MM.1S (cell line): ENCODE measurements at places on chromosomes 5 and 9.

DNA sequence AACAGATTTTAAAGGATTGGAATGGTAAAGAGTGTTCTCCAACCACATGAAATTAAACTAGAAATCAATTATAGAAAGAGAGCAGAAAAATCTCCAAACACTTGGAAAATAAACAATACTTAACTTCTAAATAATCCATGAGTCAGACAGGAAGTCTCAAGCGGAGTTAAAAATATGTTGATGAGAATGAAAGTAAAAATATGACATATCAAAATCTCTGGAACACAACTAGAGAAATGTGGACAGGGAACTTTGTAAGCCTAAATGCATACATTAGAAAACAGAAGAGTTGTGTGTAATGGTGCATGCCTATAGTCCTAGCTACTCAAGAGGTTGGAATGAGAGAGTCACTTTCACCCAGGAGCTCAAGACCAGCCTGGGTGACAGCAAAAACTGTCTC lies 47.9 kb upstream of the ZNF618 start:
- no peak overlapping the region for H3K27ac ChIP-seq
- no peaks in the 10 kb centered on the region for H3K4me1 ChIP-seq
- no peaks in the 10 kb centered on the region for H3K36me3 ChIP-seq
- no peak overlapping the region for H3K4me3 ChIP-seq
- DNase-seq: no peak

DNA sequence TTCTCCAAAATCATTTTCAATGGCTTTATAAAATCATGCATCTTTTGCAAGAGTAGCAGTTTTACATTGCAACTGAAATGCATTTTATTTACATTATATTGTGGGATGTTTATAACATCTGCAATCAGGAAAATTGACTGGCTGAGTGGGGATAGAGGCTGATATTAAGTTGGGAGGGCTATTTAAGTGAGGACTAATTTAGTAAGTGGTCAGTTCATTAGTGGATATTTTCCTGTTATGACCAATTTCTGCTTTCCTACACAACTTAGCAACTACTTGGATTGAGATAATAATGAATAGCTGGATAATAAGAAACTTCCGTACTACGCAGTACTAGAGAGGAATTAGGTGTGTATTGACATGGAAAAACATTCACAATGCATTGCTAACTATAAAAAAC lies 92.9 kb upstream of the SSBP2 start:
- no peaks in the 10 kb centered on the region for H3K4me1 ChIP-seq
- no peak for DNase-seq
- no peaks in the 10 kb centered on the region for H3K36me3 ChIP-seq
- H3K27me3 ChIP-seq: no peaks in the 10 kb centered on the region
- H3K27ac ChIP-seq: no peak overlapping the region

DNA sequence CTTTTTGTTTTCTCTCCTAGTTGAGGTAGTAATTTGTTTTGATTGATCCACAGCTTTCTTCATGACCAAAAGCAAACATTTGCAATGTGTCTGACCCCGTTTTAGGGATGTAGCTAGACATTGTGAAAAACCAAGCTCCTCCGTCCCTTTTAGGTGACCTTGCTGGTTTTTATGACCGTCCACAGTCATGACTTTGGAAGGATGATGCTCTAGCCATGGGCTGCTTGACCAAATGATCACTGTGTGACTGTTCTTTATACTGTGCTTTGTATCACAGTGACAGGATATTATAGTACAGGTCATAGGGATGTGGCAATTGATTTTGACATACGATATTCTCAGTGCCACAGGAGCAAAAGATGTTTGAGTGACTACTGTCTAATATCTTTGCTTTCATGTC lies 54.4 kb downstream of the KCNN2 start:
- no peak for DNase-seq
- no peak overlapping the region for H3K4me3 ChIP-seq
- no peaks in the 10 kb centered on the region for H3K36me3 ChIP-seq

- H3K36me3 ChIP-seq: no peaks in the 10 kb centered on the region
- no peaks in the 10 kb centered on the region for H3K4me1 ChIP-seq
- H3K27ac ChIP-seq: no peak overlapping the region
- no peak overlapping the region for H3K4me3 ChIP-seq
Measured at GRCh38 chr5:127848098-127848497, 144.9 kb downstream of the CCDC192 start.

DNA sequence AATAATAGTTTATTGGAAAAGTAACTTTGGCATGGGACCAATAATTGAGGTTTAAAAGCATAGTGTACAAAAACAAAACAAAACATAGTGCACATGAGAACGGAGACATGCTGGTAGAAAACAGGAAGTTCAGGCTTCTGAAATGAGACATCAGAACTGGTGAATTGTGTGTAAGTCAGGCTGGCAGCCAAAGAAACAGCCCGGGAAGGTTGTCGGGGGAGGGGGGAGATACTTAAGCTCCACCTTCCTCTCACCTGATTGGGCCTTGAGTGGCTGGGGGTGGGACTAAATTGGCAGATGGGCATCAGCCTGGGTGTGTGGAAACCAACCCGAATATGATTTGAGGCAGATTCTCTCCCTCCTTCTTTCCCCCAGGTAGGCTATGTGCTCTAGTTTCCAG lies 256.3 kb downstream of the SMARCA2 start:
- no peak overlapping the region for H3K4me3 ChIP-seq
- H3K27me3 ChIP-seq: no peaks in the 10 kb centered on the region
- no peak for DNase-seq
- no peaks in the 10 kb centered on the region for H3K4me1 ChIP-seq

- DNase-seq: no peak
- peaks cover 17% of the 10 kb centered on the region for H3K4me1 ChIP-seq
- no peak overlapping the region for H3K4me3 ChIP-seq
- H3K36me3 ChIP-seq: no peaks in the 10 kb centered on the region
- no peaks in the 10 kb centered on the region for H3K27me3 ChIP-seq
- H3K27ac ChIP-seq: no peak overlapping the region
Measured at GRCh38 chr9:120726484-120726883, 12.2 kb upstream of the MEGF9 start.

GRCh38 chr5:51599587-51599986 lies 216.3 kb downstream of the ISL1 start:
- H3K27me3 ChIP-seq: no peaks in the 10 kb centered on the region
- no peaks in the 10 kb centered on the region for H3K36me3 ChIP-seq
- no peak for DNase-seq
- no peak overlapping the region for H3K27ac ChIP-seq
- no peak overlapping the region for H3K4me3 ChIP-seq
- no peaks in the 10 kb centered on the region for H3K4me1 ChIP-seq

GRCh38 chr5:74995926-74996325 lies 56.4 kb downstream of the GCNT4 start:
- no peak overlapping the region for H3K4me3 ChIP-seq
- H3K4me1 ChIP-seq: no peaks in the 10 kb centered on the region
- H3K27me3 ChIP-seq: no peaks in the 10 kb centered on the region
- H3K27ac ChIP-seq: no peak overlapping the region
- no peaks in the 10 kb centered on the region for H3K36me3 ChIP-seq

- no peak overlapping the region for H3K4me3 ChIP-seq
- no peak for DNase-seq
- no peak overlapping the region for H3K27ac ChIP-seq
- H3K4me1 ChIP-seq: no peaks in the 10 kb centered on the region
- H3K27me3 ChIP-seq: no peaks in the 10 kb centered on the region
- no peaks in the 10 kb centered on the region for H3K36me3 ChIP-seq
Measured at GRCh38 chr5:99438619-99439018, 509.8 kb upstream of the CHD1 start.

DNA sequence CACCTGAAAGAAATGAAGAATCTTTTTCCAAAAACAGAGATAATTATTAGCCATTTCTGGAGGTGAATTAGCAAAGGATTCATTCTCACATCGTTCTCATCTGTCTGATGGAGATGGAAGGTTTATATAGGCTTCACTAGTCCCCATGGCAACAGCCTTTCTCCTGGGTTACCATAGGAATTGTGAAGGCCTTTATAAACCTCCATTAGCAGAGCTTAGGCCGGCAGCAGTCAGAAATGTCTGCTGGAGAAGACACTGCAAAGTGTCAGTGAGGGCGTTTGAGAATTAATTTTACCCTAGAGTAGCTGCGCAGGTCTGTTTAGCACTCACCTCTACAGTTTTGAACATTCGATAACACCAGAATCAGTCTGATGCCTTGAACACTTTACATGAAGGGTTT lies 290.4 kb upstream of the NR4A3 start:
- no peak overlapping the region for H3K4me3 ChIP-seq
- no peak for DNase-seq
- no peak overlapping the region for H3K27ac ChIP-seq
- no peaks in the 10 kb centered on the region for H3K4me1 ChIP-seq
- H3K27me3 ChIP-seq: no peaks in the 10 kb centered on the region

DNA sequence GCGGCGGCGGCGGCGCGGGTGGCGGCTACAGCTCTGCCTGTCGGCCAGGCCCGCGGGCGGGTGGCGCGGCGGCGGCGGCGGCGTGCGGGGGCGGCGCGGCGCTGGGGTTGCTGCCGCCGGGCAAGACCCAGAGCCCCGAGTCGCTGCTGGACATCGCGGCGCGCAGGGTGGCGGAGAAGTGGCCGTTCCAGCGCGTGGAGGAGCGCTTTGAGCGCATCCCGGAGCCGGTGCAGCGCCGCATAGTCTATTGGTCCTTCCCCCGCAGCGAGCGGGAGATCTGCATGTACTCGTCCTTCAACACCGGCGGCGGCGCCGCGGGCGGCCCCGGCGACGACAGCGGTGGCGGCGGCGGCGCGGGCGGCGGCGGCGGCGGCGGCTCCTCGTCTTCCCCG lies 296 bp downstream of the ZSWIM6 start:
- peak overlapping the region; percentile 51; the same call in 1 of the 2 replicates for H3K4me3 ChIP-seq
- peak overlapping the region; percentile 35; the same call in 1 of the 2 replicates for H3K27ac ChIP-seq
- no peaks in the 10 kb centered on the region for H3K36me3 ChIP-seq

GRCh38 chr9:121599872-121600585 lies 51.4 kb upstream of the DAB2IP start:
- 0 out of 2 replicates have a peak, but pooled peaks cover 7% of the 10 kb centered on the region for H3K4me1 ChIP-seq
- peaks cover 10% of the 10 kb centered on the region; the same call in 1 of the 2 replicates for H3K27me3 ChIP-seq
- H3K4me3 ChIP-seq: no peak overlapping the region
- no peaks in the 10 kb centered on the region for H3K36me3 ChIP-seq

GRCh38 chr9:35907711-35908503 lies 1.4 kb upstream of the SPAAR start:
- H3K27me3 ChIP-seq: no peaks in the 10 kb centered on the region
- no peaks in the 10 kb centered on the region for H3K36me3 ChIP-seq
- no peak overlapping the region for H3K4me3 ChIP-seq
- no peak for DNase-seq
- no peak overlapping the region for H3K27ac ChIP-seq

DNA sequence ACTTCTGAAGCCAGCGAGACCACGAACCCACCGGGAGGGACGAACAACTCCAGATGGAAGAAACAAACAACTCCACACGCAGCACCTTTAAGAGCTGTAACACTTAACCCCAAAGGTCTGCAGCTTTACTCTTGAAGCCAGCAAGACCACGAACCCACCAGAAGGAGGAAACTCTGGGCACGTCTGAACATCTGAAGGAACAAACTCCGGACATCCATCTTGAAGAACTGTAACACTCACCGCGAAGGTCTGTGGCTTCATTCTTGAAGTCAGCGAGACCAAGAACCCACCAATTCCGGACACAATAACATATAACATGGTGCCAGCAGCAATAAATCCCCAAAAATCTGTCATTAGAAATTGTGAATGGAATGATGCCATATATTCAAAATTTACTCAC lies 180.9 kb downstream of the TLE1 start:
- no peak for DNase-seq
- H3K27ac ChIP-seq: no peak overlapping the region
- H3K36me3 ChIP-seq: no peaks in the 10 kb centered on the region
- no peaks in the 10 kb centered on the region for H3K4me1 ChIP-seq
- no peak overlapping the region for H3K4me3 ChIP-seq

DNA sequence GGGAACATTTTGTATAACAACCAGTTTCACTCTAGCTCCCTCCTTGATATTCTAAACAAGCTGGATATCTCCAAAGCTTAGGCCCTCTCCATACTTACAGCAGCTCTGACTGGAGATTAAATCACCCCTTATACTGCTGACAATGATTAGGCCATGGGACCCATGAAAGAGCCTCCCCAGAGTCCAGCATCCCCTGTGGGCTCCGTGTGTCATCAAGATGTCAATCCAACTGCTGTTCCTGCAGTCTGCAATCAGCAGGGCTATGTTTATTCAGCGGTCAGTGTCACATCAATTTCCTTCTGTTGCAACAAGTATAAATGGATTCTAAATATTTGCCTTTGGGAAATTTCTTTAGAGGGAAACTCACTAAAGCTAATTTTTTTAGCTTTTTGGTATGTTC lies 26.6 kb downstream of the PCDHAC2 start:
- H3K27me3 ChIP-seq: no peaks in the 10 kb centered on the region
- no peaks in the 10 kb centered on the region for H3K36me3 ChIP-seq
- no peak for DNase-seq

- no peaks in the 10 kb centered on the region for H3K27me3 ChIP-seq
- no peaks in the 10 kb centered on the region for H3K36me3 ChIP-seq
Measured at GRCh38 chr5:137684761-137685160, 51.1 kb downstream of the KLHL3 start.

DNA sequence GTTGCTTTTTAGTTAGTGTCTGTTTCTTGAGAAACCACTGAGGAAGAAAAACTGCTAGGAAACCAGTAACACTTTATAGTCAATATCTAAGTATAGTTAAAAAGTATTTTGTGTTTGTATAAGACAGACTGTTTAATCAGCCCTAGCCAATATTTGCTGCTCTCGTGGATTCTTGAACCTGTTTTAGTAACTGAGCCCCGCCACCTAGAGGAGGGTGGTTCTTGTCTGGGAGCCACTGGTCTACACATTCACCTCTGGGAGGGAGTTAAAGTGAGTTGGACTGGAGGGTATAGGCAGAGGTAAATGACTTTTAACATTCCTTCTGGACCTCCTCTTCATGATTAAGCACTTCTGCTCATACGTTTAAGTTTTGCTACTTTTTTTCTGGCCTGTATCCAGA lies 117.2 kb downstream of the SPATA31D1 start:
- no peak for DNase-seq
- H3K27me3 ChIP-seq: no peaks in the 10 kb centered on the region
- H3K4me1 ChIP-seq: no peaks in the 10 kb centered on the region
- no peak overlapping the region for H3K4me3 ChIP-seq
- H3K27ac ChIP-seq: no peak overlapping the region
- no peaks in the 10 kb centered on the region for H3K36me3 ChIP-seq

DNA sequence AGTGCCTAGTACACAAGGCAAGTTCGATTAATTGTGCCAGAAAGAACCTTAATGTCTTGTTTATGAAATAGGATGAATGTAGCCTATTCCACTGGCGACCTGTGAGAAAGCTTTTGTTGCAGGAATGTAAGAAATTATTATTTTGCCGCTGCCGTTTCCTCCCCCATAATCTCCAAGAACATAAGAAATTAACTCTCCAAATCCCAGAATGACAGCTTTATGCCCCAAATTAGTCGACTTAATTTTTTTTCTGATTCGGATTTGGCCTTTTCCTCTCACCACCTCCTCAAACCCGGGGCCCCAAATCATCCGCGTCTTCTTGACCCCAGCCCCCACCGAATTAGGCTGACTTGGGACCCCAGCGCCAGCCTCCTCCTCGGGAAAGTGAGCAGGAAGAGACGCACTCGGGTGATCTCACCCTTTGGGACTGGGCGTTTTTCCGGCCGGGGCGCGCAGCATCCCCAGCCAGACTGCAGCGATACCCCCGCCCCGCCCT lies 682 bp upstream of the SPTAN1 start:
- H3K4me1 ChIP-seq: peaks cover 23% of the 10 kb centered on the region
- no peaks in the 10 kb centered on the region for H3K36me3 ChIP-seq
- no peaks in the 10 kb centered on the region for H3K27me3 ChIP-seq
- H3K27ac ChIP-seq: peak overlapping the region; percentile 24; the same call in 1 of the 2 replicates

GRCh38 chr5:127492854-127493738 lies 24.3 kb upstream of the PRRC1 start:
- H3K27me3 ChIP-seq: no peaks in the 10 kb centered on the region
- no peaks in the 10 kb centered on the region for H3K36me3 ChIP-seq
- DNase-seq: peak; percentile 57
- no peaks in the 10 kb centered on the region for H3K4me1 ChIP-seq
- H3K27ac ChIP-seq: no peak overlapping the region
- no peak overlapping the region for H3K4me3 ChIP-seq
